ENCODE measurements at places on chromosomes 16 and 17.

- DNase-seq = no peak
Observed at GRCh38 chr17:55186937-55187770, 77.6 kb upstream of the HLF start.

GRCh38 chr17:30375661-30376060, 3.1 kb upstream of the CPD start:
- DNase-seq = no peak

- DNase-seq = no peak
Observed at GRCh38 chr16:83271123-83271522, 536.7 kb upstream of the HSBP1 start.

GRCh38 chr16:85180827-85181738, 68.8 kb upstream of the CIBAR2 start:
- no peak for DNase-seq

DNA sequence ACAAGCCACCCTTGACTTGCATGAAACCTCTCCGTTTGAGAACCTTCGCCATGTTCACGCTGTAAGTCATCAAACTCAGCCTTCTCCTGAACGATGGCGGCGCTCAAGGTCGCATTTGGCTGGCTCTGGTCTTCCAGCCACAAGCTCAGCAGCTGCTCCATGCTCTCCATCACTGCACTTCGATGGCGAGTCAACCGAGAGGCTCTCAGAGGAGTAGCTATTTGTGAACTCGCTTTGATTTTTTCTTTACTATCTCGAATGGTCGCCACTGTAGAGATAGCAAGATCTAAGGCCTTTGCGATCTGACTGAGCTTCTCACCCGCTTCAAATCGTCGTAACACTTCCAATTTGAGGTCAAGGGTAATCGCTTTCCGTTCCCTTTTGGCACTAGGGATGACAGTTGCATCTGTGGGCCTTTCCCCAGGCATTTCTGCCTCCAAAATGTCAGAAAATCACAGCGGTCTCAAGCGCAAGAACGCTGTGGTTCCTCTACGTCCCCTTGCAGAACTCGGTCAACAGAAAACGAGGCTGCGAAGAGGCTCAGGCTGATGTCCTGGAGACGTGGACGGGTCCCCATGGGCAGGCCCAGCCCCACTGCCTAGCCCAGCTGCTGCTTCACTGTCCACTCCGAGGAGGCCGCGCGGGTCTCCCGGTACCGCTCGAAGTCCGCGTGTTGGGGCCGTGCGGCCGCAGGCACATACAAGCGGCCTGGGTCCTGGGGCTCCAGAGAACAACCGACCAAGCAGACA, 23.1 kb downstream of the DEF8 start:
- DNase-seq = no peak

- DNase-seq = peak; percentile 46
Observed at GRCh38 chr16:10332241-10332640, 53.6 kb upstream of the ATF7IP2 start.

DNA sequence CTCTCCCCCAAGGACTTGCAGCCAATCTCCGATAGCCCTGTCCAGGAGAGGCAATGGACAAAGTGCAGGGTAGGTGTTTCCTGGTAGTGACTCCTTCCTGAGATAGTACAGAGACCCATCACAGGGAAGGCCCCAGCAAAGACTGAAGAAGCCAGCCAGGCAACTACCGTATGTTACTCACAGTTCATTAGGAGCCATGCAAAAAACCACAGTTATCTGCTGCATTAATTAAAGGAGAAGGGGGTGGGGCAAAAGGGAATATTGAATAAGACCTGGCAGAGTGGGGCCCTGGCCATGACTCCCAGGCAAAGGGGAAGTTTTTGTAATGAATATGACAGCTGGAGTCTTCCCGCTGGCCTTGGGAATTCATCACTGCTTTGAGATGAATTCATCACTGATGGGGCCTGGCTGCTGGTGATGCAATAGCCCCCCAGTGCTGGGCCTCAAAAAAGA, 2.5 kb upstream of the SLC13A2 start:
- no peak for DNase-seq

DNA sequence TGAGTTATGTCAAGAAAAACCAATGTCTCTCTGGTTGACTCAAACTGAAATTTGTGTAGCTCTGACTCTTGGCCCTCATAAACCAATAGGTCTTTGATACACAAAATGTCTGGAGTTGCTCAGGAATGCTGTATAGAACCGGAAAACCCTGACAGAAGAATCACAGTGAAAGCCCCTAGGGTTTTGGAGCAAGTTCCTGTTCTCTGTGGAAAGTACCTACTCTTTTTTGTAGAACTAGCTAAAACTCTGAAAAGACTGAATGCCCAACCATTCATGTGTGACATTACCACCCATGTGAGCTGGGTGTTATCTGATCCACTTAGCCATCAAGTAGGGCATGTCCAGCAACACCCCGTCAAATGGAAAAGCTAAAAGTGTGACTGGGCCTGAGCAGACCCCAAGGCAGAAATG, 28.8 kb downstream of the CCL4 start:
- no peak for DNase-seq

All from SW480 (cell line).